ENCODE measurements at places on chromosomes 6 and 20. TPM values are rescaled to one million over a fixed set of nuclear protein-coding genes. Genes with fewer than 3 reads are reported as not detected.

Gene TMX4
- total RNA-seq = 40.9 TPM

Gene SYCP2L
- 0.36 TPM for total RNA-seq

Gene LHFPL5
- not detected for total RNA-seq

Gene SH3BGRL2
- total RNA-seq = 2.2 TPM

Gene RAD21L1
- total RNA-seq = not detected

Gene COL20A1
- total RNA-seq = not detected

Gene MDFI
- 0.72 TPM for total RNA-seq

Gene DOK5
- total RNA-seq = 12.7 TPM

Gene ANKRD66
- total RNA-seq = not detected

Gene FAM83C
- not detected for total RNA-seq

Gene BHLHE23
- not detected for total RNA-seq

Gene EPB41L1
- 26.8 TPM for total RNA-seq

Gene HTR1B
- total RNA-seq = not detected

Gene TRIM10
- not detected for total RNA-seq

Gene SOX4
- 81.1 TPM for total RNA-seq

Gene ABCF1
- total RNA-seq = 37.3 TPM

Gene FILIP1
- under 0.01 TPM for total RNA-seq

Gene TGM3
- total RNA-seq = not detected

Gene C20orf144
- total RNA-seq = under 0.01 TPM

Gene CNKSR3
- 5.4 TPM for total RNA-seq

Gene HTR1E
- total RNA-seq = not detected

Gene SCAF8
- 36.2 TPM for total RNA-seq

Gene IL17F
- not detected for total RNA-seq

Gene BTN1A1
- under 0.01 TPM for total RNA-seq

Gene SSTR4
- not detected for total RNA-seq

Gene THEMIS
- total RNA-seq = under 0.01 TPM

Gene OARD1
- total RNA-seq = 7.7 TPM

Gene PI3
- not detected for total RNA-seq

Gene CGAS
- total RNA-seq = 5.9 TPM

Gene FAM110A
- total RNA-seq = 9.8 TPM

Gene ZC2HC1B
- not detected for total RNA-seq

Gene SGK2
- under 0.01 TPM for total RNA-seq

Gene OR2B6
- total RNA-seq = not detected

Gene ADTRP
- 0.72 TPM for total RNA-seq

Gene NOX3
- not detected for total RNA-seq

Gene RBPJL
- not detected for total RNA-seq

Gene MRPL2
- 20.6 TPM for total RNA-seq

Gene ROS1
- 1.4 TPM for total RNA-seq

Gene UST
- 21.2 TPM for total RNA-seq

Gene SLC24A3
- total RNA-seq = 1.1 TPM

Gene MYT1
- total RNA-seq = not detected

Gene MOXD1
- total RNA-seq = 19.5 TPM

Gene CST4
- total RNA-seq = not detected

Gene WFDC10B
- total RNA-seq = not detected

Gene PPIL6
- total RNA-seq = 5.3 TPM

Gene DIDO1
- 44.8 TPM for total RNA-seq

Gene IL17A
- total RNA-seq = not detected

Gene RBBP8NL
- total RNA-seq = not detected

Gene MUCL3
- not detected for total RNA-seq

Gene VGLL2
- not detected for total RNA-seq

Measured in osteoblast (primary cell).